Suppressor macrophage treated with lipopolysaccharide for 1 hour (primary cell): ENCODE measurements at places on chromosomes 3 and 15.
A peak's percentile ranks its signal among the peaks of the same experiment; 100 is the strongest.

DNA sequence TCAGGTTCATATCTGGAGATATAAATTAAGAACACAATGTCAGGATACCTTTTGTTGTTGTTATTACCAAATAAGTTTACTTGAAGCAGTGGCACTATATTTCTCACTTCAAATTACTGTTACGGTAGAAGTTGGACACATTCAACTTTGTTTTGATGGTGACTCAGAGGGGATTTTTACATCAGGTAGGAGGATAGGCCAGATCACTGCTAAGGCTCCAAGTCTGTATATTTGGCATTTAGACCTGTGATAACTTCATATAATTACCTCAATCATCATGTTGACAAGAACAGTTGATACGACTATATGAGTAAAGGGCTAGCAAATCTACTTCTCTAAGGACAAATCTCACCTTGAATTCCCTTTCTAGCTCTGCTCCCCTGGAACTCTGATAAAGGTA, 15.6 kb downstream of the LZTFL1 start:
- no peak for DNase-seq

DNA sequence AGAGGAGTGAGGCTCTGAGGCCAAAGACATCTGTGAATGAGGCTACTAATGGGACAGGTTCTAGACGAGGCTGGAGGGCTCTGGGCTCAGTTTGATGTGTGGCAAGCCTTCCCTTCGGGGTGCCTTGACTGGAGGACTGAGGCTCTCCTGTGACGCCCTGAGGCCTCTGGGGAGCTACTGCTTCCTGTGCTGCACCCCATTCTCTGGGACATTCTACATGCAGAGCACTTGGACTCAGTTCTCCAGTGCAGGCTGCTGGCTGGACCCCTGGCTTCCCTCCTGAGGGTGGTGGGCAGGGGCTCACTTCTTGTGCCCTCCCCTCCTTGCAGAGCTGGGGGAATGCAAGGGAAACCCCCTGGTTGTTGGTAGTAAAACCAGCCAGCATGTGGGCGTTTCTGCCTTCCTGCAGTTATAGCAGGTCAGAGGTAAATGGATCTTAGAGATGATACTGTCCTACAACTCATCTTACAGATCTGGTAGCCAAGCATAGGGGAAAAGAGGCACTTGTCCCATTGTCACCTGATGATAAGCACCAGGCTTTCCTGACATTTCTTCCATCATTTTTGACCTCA, 133.3 kb downstream of the CHDH start:
- no peak for DNase-seq

- no peak for DNase-seq
Measured at GRCh38 chr3:15326037-15326436, 6.3 kb downstream of the SH3BP5 start.

DNA sequence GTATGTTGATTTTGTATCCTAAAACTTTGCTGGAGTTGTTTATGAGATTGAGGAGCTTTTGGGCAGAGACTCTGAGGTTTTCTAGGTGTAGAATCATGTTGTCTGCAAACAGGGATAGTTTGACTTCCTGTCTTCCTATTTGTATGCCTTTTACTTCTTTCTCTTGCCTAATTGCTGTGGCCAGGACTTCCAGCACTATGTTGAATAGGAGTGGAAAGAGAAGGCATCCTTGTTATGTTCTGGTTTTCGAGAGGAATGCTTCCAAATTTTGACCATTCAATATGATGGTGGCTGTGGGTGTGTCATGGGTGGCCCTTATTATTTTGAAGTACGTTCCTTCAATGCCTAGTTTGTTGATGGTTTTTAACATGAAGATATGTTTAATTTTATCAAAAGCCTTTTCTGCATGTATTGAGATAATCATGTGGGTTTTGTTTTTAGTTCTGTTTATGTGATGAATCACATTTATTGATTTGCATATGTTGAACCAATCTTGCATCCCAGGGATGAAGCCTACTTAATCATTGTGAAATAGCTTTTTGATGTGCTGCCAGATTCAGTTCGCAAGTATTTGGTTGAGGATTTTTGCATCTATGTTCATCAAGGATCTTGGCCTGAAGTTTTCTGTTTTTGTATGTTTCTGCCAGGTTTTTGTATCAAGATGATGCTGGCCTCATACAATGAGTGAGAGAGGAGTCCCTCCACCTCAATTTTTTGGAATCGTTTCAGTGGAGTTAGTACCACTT, 188.1 kb downstream of the MINAR1 start:
- DNase-seq: no peak

GRCh38 chr3:42518800-42519567, 16.5 kb downstream of the VIPR1 start:
- DNase-seq: no peak

GRCh38 chr3:157868946-157869345, 237.3 kb downstream of the SHOX2 start:
- no peak for DNase-seq

GRCh38 chr3:179069762-179070390, 1.7 kb downstream of the ZMAT3 start:
- DNase-seq: no peak

GRCh38 chr3:188528396-188528795, 374.4 kb downstream of the LPP start:
- no peak for DNase-seq

DNA sequence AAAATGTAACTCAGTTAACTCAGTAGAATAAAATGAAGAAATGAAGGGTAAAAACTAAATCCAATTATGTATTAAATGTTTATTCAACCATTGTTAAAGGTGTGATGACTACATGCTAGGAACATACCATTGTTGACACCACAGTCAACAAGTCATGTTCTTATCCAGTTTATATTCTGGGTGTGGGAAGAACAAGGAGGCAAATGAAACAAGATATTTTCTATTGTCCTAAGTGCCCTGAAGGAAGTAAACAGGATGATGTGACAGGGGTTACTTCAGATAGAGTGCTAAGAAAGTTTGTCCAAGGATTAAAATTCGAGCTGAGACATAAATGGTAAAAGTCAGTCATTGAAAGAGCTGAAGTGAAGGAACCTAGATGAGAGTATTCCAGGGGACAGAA, 13.1 kb downstream of the AP3S2 start:
- DNase-seq: no peak

DNA sequence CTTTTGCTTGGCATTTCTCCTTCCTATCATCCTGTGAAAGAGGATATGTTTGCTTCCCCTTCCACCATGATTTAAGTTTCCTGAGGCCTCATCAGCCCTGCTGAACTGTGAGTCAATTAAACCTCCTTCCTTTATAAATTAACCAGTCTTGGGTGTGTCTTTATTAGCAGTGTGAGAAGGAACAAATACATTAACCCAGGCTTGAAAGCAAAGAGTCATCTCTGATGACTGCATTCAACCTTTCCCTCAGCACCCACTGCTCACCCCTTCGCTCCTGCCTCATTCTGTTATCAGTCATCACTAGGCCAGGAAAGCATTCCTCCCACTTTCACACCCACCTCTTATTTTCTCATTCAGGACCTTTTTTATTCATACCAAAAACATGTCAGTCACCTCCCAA, 59.6 kb upstream of the CASR start:
- peak; percentile 39 for DNase-seq

DNA sequence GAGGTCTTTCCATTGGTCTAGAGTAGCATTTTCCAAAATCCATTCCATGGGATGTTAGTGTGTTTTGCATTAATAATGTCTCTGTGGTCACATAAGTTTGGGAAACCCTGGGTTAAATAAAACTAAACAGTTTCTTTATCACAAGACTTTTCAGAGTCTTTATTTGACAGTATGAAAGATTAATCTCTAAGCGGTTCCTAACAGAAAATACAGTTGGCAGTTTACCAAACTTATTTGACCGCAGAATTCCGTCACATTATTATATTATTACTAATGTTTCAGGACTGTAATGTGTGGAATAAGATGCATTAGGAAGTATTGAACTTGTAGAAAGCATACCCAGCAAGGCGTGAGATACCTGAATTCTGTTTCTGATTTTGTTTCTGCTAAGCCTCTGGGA, 71.5 kb upstream of the ADAMTSL3 start:
- DNase-seq: no peak

DNA sequence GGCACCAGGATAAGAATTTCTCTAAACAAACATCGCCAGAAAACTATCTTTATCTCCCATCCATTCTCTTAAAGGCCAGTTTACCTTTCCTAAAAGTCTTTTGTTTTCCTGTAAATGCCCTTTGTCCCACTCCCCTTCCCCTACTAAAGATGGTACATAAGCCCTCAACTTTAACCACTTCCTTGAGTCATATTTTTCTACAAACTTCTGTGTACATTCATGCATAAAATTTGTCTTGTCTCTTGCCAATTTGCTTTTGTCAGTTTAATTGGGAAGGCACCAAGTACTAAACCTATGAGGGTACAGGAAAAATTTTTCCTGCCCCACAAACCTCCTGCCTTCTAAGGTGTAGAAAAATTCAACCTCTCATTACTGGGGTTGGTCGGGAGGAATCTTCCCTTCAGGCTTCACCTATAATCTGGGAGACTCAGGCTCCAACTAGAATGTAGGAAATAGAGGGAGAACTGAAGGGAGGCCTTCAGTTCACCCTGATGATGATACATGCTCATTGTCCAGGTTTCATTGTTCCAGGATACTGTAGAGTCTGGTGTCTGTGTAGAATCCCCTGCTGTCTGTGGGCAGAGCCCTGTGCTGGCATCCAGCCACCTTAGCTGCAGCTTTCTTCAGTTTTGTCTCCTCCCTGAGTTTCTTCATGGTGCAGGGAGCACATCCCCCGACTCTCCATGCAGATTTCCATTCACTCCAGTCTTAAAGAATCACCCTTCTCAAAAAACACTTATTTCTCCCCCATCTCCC, 53.2 kb downstream of the CD200R1L start:
- no peak for DNase-seq

DNA sequence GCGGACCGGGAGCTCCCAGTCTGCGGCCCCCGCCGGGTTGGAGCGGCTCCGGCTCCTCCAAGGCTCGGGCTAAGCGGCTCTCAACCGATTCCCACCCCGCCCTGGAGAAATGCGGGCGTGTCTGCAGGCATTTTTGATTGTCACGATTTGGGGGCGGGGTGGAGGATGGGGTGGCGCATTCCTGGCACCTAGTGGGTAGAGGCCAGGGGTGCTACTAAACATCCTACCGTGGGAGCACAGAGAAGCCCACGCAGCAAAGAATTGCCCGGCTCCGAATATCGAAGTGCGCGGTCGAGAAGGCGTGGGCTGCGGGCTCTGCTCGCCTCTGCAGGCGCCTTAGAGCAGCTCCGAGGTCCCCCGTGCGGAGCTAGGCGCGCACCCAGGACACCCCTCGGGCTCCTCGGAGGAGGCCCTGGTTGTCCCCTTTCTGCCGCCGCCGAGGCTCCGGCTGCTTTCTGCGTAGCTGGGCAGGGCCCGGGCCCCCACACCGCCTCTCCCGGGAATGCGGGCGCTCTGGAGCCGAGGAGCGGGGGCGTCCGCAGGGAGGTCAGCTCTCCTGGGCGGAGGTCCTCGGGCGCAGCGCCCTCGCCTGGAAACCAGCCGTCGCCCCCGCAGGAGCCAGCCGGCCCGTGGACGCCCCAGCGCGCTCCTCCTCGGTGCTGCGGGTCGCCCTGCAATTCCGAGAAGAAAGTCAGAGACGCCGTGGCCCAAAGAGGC, 16.5 kb upstream of the LAMP3 start:
- peak; percentile 60 for DNase-seq

DNA sequence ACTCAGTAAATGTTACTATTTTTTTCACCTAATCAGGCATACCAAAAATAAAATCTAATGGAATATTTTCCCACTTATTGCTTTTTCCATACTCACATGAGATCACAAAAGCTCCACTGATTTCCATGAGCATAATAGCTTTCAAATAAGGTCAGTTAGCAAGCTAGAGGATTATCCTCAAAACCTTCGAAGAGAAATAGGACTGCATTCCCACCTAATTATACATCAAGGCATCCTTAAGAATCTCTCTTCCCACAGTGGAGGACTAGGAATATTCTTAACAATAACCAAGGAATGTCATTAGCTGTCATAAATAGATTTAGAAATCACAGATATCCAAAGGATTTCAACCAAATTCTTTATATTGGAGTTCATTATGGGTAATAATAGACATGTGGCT, 127.9 kb upstream of the STT3B start:
- DNase-seq: no peak

GRCh38 chr3:78736863-78737262, 1030.9 kb downstream of the ROBO1 start:
- DNase-seq: no peak

DNA sequence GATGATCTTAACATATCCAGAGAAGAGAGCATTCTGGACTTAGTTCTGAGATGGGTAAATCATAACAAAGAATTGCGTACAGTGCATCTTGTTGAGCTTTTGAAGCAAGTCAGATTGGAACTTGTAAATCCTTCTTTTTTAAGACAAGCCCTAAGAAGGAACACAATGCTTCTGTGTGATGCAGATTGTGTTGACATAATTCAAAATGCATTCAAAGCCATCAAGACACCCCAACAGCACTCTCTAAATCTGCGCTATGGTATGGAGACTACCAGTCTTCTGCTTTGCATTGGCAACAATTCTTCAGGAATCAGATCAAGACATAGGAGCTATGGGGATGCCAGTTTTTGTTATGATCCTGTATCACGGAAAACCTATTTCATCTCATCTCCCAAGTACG, 8.6 kb downstream of the KBTBD12 start:
- no peak for DNase-seq

DNA sequence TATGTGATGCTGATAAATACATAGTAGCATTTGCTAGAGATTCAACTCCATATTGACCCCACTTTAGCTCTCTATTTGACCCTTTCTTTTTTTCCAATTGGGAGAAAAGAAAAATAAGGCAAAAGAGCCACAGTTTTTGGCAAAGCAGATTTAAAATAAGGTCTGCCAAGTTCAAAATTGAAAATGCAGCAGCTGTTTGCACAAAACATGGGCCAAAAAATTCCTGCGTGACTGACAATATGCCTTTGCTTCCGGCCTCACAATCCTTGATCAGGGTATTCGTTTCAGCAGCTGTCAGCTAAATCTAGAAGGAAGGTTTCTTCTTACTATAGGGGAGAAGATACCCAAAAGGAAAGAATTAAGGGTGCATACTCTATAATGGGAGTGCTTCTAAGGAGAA, 563.5 kb upstream of the CCDC54 start:
- DNase-seq: no peak

- DNase-seq: no peak
Measured at GRCh38 chr3:41111011-41111410, 88.3 kb upstream of the CTNNB1 start.

DNA sequence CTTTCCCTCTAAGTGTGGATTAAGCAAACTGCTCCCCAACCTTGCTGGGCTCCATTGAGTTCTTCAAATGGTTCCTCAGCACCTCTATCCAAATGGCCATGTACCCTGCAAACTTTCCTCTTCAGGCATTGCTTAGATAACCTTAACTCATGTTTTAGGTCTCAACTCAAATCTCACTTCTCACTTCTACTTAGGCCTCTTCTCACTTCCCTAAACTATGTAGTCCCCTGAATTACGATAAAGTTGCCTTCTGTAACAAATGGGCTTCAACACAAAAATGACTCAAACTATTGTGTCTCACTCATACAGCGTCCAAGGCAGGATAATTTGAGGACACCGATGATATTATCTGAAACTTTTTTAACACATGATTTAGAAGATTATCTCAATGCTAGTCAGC, 62.4 kb upstream of the STAC start:
- no peak for DNase-seq

GRCh38 chr3:1179146-1179545, 86.3 kb downstream of the CNTN6 start:
- DNase-seq: no peak

- no peak for DNase-seq
Measured at GRCh38 chr3:194251891-194252560, 99.1 kb downstream of the CPN2 start.

- peak; percentile 51 for DNase-seq
Measured at GRCh38 chr3:160403796-160404470, 4.5 kb downstream of the SMC4 start.

- no peak for DNase-seq
Measured at GRCh38 chr3:57627976-57628375, 30.8 kb upstream of the ARF4 start.

- no peak for DNase-seq
Measured at GRCh38 chr3:42733501-42734262, 31.1 kb upstream of the HHATL start.
